Skin of body (tissue), 3 donors: ENCODE measurements at places on chromosomes 4 and X. TPM values are rescaled to one million over a fixed set of nuclear protein-coding genes. Genes with fewer than 3 reads are reported as not detected.

- no peak for DNase-seq
Observed at GRCh38 chrX:39749728-39750127, 348.0 kb downstream of the BCOR start.

DNA sequence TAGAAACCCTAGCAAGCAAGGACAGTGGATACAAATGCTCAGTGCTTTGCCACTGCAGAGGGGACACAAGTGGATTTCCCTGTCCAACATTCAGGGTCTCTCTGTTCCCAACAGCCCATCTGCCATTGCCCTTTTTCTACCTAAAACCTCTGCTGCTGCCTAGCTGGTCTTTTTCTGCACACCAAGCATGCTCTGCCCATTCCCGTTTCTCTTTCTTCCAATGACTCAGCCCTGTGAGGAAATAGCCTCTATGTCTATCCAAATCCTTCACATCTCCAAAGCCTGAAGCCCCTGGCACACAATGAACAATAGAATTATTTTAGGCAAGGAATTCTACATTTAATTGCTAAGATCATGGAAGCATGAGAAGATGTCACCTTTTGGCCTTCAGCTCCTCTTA, 5.7 kb upstream of the AMELX start:
- DNase-seq, result no peak

The POLR2B gene
- total RNA-seq, result 97.7 TPM

The YIPF6 gene
- 27.6 TPM for total RNA-seq

The TBC1D1 gene
- total RNA-seq, result 45.2 TPM

The PNCK gene
- total RNA-seq, result 0.99 TPM

The ENAM gene
- total RNA-seq, result 0.69 TPM

The TLR2 gene
- total RNA-seq, result 10.2 TPM

GRCh38 chr4:70269674-70270073, 27.3 kb downstream of the CSN3 start:
- DNase-seq, result no peak

The KLF8 gene
- total RNA-seq, result 10.4 TPM

The CLDN22 gene
- not detected for total RNA-seq

The SLITRK2 gene
- total RNA-seq, result 2.5 TPM

- DNase-seq, result no peak
Observed at GRCh38 chr4:34181891-34182290, 2062.4 kb downstream of the ARAP2 start.

The MFAP3L gene
- 10.5 TPM for total RNA-seq

DNA sequence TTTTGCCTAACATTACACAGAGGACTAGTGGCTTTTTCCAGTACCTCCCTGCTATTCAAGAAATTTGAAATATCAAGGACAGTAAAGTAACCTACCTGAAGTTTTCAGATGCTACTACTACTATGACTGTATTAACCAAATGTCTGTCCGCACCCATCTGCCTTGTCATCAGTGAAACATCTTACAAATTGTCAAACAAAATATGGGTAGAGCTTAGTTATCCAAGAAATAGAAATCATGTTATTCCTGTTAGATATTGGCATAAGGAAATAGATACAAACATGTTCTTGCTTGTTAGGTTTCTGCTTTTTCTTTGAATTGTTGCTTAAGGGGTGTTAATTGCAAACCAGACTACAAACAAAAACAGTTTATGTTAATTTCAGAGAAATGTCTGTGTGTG, 63.9 kb downstream of the PLS3 start:
- no peak for DNase-seq

DNA sequence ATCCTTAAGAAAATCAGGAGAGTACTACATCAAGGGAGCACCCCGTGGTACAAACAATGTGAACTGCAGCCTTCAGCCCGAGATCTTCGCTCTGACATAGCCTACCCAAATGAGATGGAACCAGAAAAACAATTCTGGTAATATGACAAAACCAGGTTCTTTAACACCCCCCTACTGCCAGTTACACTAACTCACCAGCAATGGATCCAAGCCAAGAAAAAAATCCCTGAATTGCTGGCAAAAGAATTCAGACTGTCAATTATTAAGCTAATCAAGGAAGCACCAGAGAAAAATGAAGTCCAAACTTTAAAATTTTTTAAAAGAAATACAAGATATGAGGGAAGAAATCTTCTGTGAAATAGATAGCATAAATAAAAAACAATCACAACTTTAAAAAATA, 101.7 kb upstream of the KLF8 start:
- no peak for DNase-seq

GRCh38 chrX:133726211-133726630, 259.2 kb downstream of the GPC3 start:
- no peak for DNase-seq

DNA sequence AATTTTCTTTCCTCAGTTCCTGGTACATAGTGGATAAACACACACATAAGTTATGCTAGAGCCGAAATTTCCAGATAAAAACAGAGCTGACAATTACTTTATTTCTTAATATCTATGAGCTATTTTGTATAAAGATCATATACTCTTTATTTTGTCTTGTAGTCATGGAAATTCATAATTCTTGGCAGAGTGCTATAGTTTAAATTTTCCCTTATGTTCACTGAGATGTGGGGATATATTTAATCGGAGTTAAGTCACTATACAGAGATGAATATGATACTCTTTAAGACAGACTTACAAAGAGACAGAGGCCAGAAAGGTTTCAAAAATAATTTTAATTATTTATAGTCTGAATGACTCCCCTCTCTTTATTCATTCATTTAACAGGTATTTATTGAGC, 89.7 kb downstream of the PPEF1 start:
- no peak for DNase-seq

The RBMXL3 gene
- not detected for total RNA-seq

DNA sequence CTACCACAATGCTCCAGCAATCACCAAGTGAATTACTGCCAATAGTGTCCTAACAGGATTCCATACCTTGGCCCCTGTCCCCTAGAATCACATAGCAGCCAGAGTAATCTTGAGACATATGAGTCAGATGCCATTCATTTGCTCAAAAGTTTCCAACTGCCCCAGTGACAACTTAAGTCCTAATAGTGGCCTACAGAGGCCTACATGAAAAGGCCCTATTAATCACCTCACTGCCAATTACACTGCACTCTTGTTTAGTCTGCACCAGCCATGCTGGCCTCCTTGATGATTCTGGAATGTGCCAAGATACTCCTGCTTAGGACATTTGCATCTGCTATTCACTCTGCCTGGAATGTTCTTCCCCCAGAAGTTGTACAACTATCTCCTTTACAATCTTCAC, 130.7 kb downstream of the NR3C2 start:
- no peak for DNase-seq

- no peak for DNase-seq
Observed at GRCh38 chr4:42566835-42567234, 90.1 kb downstream of the ATP8A1 start.

The REPS2 gene
- total RNA-seq, result 6.9 TPM

- peak; percentile 82 for DNase-seq
Observed at GRCh38 chr4:85717351-85717750, 242.4 kb downstream of the ARHGAP24 start.

DNA sequence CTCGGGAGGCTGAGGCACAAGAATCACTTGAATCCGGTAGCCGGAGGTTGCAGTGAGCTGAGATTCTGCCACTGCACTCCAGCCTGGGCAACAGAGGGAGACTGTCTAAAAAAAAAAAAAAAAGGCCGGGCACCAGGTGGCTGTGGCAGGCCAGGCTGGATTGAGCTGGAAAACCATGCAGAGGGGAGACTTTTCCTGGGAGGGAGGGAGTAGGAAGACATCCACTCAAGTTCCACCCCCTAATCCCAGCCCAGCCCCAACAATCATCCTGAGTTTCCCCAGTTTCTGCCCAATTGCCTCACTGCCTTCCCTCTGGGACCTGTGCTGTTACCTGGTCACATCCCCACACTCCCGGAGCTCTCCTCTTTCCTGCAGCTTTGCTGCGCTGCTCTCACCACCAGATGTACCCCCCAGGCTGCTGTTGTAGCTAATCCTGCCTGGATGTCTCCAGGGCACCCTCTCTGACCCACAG, 9.0 kb upstream of the TSPYL2 start:
- no peak for DNase-seq

- DNase-seq, result no peak
Observed at GRCh38 chrX:153633607-153634180, 13.3 kb upstream of the DUSP9 start.

GRCh38 chr4:47720787-47721186, 117.1 kb downstream of the CORIN start:
- DNase-seq, result no peak

DNA sequence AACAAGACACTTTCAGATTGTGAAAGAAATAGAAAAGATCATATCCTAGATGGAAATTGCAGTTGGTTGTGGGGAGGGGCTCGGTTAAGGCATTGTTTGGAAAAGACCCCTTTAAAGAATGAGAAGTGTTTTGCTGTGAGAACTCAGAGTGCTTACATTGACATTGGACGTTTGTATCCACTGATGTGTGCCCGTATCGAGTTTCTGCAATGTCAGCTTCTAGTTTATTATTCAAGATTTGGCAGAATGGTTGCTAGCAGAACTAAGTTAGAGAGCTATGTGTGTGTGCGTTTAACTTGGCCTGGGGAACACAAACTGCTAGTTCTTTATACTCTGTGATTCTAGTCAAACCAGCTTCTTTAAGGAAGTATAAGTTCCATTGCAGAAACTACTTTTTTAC, 2702.5 kb downstream of the PCDH7 start:
- no peak for DNase-seq

The CT45A3 gene
- total RNA-seq, result not detected

GRCh38 chr4:85221606-85222005, 253.3 kb upstream of the ARHGAP24 start:
- DNase-seq, result no peak

The MAGEA4 gene
- not detected for total RNA-seq

GRCh38 chr4:23697001-23697528, 192.8 kb downstream of the PPARGC1A start:
- DNase-seq, result no peak

The FMR1NB gene
- total RNA-seq, result not detected

DNA sequence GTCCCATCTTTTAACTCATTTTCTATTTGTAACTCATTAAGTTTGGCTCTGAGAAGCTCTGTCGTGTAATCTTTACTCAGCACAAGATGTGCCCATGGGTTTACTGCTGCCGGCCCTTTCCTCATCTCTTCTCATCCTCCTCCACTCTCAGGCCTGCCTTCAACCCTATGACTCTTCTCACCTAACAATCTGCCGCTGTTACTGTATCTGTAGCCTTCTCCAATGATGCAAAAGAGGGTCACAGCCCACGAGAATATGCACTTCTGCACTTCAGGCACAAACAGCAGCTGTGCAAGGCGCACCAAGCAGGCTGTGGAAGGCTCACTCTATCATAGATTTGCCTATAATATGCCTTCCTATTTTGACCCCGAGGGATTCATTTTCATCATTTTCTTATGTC, 546.5 kb upstream of the GALNTL6 start:
- DNase-seq, result no peak

The GYPA gene
- 12.9 TPM for total RNA-seq

DNA sequence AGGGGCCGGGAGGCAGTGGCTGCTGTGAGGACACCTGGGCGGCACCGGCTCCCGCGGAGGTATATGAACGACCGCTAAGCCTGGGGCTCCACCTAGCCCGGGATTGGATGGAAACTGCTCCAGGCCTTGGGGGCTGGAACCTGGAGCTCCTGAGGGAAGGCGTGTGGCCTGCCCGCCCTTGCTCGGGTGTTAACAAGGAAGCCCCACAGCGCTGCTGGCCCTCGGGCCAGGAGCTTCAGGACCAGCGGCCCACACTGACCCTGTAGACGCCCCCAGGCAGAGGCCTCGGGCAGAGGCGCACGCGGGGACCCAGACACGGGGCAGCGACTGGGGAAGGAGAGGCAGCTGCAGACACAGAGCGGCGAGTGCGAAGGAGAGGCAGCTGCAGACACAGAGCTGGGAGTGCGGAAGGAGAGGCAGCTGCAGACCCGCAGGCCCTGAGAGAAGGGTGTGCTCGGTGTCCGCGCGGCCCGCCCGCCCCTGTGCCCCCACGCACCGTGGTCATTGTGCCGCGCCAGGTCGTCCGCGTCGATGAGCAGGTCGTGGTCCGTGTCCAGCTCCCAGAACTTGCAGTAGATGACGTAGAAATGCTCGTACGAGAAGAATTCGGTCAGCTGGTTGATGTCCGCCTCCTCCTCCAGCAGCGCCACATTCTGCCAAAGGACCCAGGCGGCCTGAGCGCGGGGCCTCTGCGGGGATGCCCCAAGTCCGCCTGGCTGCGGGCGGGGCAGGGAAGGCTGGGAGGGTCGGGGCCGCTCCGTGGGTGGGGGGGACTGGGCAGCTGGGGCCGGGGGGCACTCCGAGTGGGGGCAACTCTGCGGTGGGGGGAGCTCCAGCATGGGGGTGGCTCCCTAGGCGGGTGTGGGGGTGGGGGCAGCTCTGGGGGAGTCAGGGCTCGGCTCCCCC, 26.7 kb upstream of the GTPBP6 start:
- no peak for DNase-seq

DNA sequence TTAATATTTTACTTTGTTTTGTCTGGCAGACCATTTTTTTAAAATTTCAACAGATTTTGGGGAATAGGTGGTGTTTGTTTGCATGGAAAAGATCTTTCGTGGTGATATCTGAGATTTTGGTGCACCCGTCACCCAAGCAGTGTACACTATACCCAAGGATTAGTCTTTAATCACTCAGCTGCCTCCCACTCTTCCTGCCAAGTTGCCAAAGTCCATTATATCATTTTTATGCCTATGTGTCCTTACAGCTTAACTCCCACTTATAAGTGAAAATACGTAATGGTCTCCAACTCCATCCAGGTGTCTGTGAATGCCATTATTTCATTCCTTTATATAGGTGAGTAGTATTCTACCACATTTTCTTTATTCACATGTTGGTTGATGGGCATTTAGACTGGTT, 281.7 kb upstream of the GK2 start:
- no peak for DNase-seq

The HS6ST2 gene
- total RNA-seq, result 6.0 TPM

- no peak for DNase-seq
Observed at GRCh38 chr4:128332081-128332480, 44.5 kb upstream of the PGRMC2 start.

GRCh38 chrX:148562846-148563245, 62.4 kb downstream of the AFF2 start:
- DNase-seq, result no peak

The SYN1 gene
- total RNA-seq, result 0.30 TPM

GRCh38 chr4:80154545-80154933, 42.8 kb upstream of the PRDM8 start:
- DNase-seq, result no peak

GRCh38 chr4:2330091-2331042, 68.5 kb upstream of the MXD4 start:
- DNase-seq, result no peak

The KDR gene
- 32.4 TPM for total RNA-seq

GRCh38 chr4:169215656-169216055, 55.1 kb downstream of the SH3RF1 start:
- DNase-seq, result no peak

- DNase-seq, result peak; percentile 80
Observed at GRCh38 chr4:127018381-127018780, 614.4 kb upstream of the INTU start.

- DNase-seq, result no peak
Observed at GRCh38 chrX:153502796-153503195, 8.0 kb downstream of the BGN start.

DNA sequence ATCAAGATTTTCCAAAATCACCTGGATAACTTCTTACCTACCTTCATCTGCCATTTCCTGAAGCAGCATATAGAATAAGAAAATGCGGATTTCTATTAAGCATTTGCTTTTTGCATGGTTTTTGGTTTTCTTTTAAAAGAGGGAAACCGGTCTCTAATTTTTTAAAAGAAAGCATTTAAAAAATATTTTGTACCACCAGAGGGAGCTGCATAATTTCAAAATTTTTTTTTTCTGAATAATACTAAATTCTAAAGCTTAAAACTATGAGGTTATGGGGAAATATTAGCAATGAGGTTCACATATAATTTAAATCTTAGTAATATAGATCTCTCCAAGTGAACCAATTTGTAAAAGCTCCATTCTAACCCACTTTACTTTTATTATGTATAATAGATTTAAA, 137.7 kb upstream of the TENT5D start:
- no peak for DNase-seq

The CXorf49 gene
- total RNA-seq, result not detected

The SMIM10L2A gene
- total RNA-seq, result 0.99 TPM
